ENCODE measurements at places on chromosomes 1 and 21. TPM values are rescaled to one million over a fixed set of nuclear protein-coding genes. Genes with fewer than 3 reads are reported as not detected.

The LACTBL1 gene
- not detected for total RNA-seq

The SPTA1 gene
- total RNA-seq, result not detected

The C4BPA gene
- total RNA-seq, result not detected

The CLCA4 gene
- total RNA-seq, result not detected

The LRRC8C gene
- 10.8 TPM for total RNA-seq

The SNRPE gene
- 38.7 TPM for total RNA-seq

The TCHHL1 gene
- not detected for total RNA-seq

The BOLA1 gene
- 9.0 TPM for total RNA-seq

The COL9A2 gene
- 1.3 TPM for total RNA-seq

The KRTAP19-1 gene
- total RNA-seq, result not detected

The FAM72C gene
- 0.64 TPM for total RNA-seq

The INSRR gene
- total RNA-seq, result not detected

The MMEL1 gene
- under 0.01 TPM for total RNA-seq

The AADACL4 gene
- not detected for total RNA-seq

The PEX10 gene
- 28.9 TPM for total RNA-seq

The BSND gene
- not detected for total RNA-seq

The ERG gene
- not detected for total RNA-seq

The UBE2Q1 gene
- 36.3 TPM for total RNA-seq

Data from fibroblast of villous mesenchyme (primary cell).